ENCODE measurements at places on chromosomes 3 and 15.

GRCh38 chr3:37999836-38000235 is 9.2 kb downstream of the VILL start:
- DNase-seq: no peak

DNA sequence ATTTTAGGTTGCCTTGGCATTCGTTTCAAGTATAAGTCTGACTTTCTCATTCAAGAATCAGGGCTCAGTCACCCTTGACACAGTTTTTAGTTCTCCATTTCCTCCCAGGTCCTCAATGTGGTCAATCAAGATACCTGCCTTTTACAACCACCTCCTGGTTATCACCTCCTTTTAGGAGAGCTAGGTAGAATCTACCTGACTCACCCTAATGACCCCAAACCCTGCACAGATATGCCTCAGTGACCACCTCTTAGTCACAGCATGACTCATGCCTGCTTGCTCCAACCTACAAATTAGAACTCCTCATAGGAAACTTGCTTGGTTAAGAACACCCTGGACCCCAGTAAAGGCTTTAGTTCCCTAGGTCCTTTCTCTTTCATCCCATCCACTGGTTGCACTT is 22.5 kb downstream of the DMXL2 start:
- DNase-seq: no peak

- no peak for DNase-seq
Observed at GRCh38 chr3:94185753-94186152, 122.9 kb downstream of the NSUN3 start.

DNA sequence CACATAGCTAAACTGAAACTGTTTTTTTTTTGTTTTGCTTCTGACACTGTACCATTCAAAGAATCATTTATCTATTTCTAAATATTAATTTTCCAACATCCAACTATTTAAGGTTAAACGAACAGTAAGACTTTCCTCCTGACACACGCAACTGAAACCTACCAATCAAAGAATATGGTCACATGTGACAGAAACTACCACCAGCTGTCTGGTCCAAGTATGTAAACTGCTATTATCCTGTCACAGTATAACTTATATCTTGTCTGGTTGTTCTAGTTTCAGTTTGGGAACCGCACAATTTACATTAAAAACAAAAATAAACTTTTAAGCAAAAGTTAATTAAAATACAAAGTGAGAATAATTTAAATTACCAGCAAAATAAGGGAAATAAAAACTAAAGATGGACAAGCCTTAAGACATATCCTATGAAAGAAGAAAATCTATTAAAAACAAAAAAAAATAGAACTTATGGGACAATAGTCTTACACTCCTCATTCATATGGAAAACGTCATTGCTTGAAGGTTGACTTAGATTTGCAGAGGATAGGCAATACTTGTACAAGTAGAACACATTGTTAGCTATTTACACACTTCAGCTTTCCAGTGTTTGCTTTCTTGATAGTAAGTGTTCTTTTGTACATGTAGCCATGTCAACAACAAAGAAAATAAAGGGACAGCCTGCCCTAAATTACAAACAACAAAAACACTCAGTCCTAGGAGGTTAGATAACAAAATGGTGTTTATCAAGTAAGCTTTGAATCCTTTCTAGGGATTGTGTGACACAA is 26.8 kb upstream of the CHRM5 start:
- no peak for DNase-seq

Measured in head of caudate nucleus (tissue), 42 donors.